Uterus (tissue), 4 donors: ENCODE measurements at places on chromosomes 2 and 18. TPM values are rescaled to one million over a fixed set of nuclear protein-coding genes. Genes with fewer than 3 reads are reported as not detected.
A peak's percentile ranks its signal among the peaks of the same experiment; 100 is the strongest.

Gene GPR155
- total RNA-seq: 6.6 TPM

Gene RIT2
- not detected for total RNA-seq

Gene C18orf63
- not detected for total RNA-seq

Gene TBR1
- total RNA-seq: not detected

Gene FSHR
- not detected for total RNA-seq

Gene LTBP1
- 72.5 TPM for total RNA-seq

Gene SP140
- total RNA-seq: 1.1 TPM

Gene MAB21L4
- not detected for total RNA-seq

Gene CHRNG
- total RNA-seq: not detected

Gene GULP1
- 104 TPM for total RNA-seq

DNA sequence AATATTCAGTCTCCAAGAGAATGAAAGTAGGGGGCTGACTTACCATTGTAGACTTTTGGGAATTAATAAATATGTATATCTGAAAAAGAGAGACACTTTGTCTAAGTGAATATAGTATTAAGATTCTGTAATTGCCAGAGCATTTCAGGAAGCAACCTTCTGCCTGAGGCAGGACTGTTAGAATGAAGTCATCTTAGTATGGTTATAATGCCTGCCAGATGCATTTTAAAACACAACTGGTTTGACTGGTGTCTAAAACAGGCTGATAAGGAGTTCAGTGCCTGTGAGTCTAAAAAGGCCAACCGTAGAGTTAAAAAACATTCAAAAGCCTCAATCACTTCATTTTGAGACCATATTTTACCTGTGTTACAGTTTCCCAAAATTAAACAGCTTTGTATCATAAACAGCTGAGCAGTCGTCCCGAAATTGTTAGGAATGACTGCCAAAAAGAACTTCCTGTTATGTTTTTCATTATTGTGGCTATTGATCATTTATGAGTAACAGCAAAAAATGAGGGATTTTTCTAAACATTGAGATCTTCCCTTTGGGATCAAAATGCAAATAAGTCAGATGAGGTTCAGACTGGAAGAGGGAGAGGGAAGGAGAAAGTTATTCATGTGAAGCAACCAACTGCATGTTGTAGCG, 443.9 kb downstream of the PID1 start:
- DNase-seq: no peak

- DNase-seq: no peak
Measured at GRCh38 chr2:45664635-45665261, 13.3 kb downstream of the PRKCE start.

- DNase-seq: no peak
Measured at GRCh38 chr2:147659051-147659450, 185.8 kb upstream of the ACVR2A start.

GRCh38 chr2:79980816-79981215, 323.7 kb downstream of the LRRTM1 start:
- no peak for DNase-seq

DNA sequence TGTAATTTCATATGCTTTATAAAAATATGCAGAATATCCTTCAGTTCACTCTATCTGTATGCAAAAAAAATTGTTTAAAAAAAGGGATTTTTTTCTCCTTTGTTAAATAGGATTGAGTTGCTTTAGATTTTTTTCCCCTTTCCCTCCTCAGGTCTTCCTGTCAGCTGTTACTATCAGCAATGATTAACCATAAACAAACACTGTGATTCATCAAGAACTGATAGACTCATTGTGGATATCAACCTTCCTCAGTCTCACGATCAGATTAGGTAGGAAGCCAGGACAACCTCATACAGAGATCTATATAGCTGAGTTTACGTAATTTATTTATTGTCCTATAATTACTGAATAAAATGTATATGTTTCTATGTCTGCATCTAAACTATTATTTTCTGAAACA, 2136.2 kb upstream of the CELF4 start:
- DNase-seq: no peak

GRCh38 chr2:161357097-161357496, 48.9 kb downstream of the PSMD14 start:
- DNase-seq: no peak

- DNase-seq: peak; percentile 85
Measured at GRCh38 chr2:18387441-18388206, 172.8 kb downstream of the RDH14 start.

GRCh38 chr2:9837451-9837850, 5.8 kb upstream of the TAF1B start:
- no peak for DNase-seq

DNA sequence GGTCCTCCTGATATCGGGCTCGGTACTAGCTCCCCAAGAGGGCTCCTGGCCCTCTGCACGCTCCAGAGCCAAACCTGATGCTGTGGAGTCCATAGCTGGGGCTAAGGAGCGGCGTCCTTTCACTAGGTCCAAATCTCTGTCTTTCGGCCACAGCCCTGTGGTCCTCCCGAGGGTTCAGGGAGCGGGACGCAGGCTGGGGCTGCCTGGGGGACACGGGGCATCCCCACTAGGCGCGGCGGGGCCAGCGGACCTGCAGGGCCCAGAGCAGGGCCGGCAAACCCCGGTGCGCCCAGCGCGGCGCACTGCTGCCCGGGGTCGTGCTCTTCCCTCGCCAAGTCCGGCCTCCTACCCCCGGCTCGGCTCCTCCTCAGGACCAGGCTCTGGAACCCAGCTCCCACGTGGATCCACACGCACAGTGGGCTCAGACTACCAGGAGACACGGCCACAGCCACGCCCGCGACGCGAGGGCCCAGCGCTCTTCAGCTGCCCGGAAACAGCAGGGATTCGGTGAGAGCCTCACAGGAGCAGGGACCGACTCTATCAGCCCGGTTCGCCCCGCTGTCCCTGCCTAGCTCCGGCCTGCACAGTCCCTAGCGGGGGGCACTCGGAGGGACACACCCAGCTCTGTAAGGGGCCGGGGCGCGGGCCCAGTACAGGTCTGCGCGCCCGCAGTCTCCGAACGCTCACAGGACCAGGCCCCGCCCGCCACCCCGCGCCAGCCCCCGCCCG, 593 bp downstream of the ZNF514 start:
- DNase-seq: peak; percentile 42

- DNase-seq: no peak
Measured at GRCh38 chr2:143940720-143941119, 579.2 kb downstream of the ZEB2 start.

DNA sequence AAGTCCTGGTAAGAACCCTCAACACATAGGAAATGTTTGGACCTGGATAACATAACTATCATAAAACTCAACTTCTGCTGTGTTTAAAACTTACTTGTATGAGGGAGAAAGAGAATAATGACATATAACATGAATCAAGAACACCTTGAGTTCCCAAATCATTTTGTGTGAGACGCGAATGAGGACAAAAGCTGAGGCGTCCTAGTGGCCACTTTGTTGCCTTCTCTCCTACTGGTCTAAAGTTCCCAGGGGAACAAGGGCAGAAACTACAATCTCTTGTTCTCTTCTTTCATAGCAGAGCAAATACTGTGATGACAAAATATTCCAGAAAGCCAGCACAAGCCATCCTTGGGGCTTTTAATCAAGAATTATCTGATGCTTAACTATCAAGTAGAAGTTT, 8.3 kb upstream of the LCT start:
- DNase-seq: no peak

GRCh38 chr2:108315444-108315934, 26.8 kb downstream of the SULT1C2 start:
- no peak for DNase-seq

DNA sequence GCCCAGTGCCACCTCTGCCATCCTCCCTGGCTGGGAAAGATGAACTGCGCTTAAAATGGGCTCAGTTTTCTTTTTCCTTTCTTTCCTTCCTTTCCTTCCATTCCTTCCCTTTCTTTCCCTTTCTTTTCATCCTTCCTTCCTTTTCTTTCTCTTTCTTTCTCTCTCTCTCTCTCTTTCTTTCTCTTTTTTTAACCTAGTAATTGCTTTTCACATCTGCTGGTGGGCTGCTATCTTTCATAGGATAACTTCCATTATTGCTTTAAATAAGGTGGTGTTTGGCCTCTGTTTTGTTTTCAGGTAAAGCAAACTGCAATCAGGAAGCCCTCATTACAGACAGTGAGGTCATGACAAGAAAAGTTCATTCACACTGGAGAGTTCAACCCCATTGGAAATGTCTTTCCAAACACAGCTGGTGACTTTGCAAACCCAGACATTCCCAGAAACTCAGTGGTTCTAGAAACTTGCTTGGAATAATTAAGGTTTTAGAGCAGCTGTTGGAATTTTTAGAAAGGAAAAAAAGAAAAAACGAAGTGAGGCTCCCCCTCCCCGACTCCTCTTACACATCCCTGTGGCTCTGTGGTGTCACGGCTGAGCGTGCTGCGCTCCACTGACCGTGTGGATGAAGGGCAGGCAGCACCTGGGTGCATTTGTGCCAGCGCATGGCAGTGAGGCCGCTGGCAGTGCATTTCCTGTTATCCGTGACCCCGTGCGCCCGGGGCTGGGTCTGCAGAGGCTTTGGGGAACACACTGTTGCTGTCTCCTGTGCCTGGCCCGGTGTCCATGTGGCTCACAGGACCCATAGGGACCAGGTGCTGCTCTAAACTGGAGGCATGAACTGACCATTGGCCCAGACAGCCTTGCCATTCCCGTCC, 76.9 kb downstream of the MBP start:
- DNase-seq: no peak

GRCh38 chr2:69549421-69549820, 94.1 kb downstream of the AAK1 start:
- DNase-seq: no peak

GRCh38 chr2:42787424-42787787, 5.0 kb downstream of the HAAO start:
- DNase-seq: no peak

DNA sequence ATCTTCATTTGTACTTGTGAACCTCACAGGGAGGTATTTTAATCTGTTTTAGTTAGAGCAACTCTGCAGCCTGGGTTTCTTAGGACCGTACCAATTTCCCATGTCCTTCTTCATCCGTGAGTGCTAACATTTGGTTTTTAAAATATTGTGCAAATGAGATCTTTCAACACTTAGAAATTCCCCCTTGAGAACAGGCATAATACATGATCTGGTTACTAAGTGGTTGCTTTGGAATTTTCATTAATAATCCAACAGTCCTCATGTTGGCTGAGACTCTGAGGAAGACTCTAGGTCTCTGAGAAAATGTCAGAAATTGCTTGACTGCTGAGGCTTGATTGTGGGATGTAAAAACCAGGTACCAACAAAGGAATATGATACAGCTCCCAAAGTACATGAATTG, 125.6 kb upstream of the CDCA7 start:
- DNase-seq: no peak

DNA sequence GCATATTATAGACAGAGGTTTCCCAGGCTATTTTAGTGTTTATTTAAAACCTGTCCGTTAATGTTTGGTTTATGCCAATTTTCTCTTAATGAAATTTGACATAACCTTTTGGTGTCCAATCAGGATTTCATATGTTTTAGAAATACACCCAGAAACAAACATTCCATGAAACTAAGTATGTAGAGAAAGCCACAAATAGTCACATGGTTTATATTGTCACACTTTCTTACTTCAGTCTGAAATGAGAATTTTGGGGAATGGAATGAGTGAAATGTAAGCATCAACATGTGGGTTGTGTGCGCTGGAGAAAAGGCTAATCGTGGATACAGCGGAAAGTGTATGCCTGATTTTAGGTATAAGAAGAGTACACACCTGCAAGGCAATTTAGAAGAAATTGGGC, 277.0 kb upstream of the RAB12 start:
- no peak for DNase-seq

DNA sequence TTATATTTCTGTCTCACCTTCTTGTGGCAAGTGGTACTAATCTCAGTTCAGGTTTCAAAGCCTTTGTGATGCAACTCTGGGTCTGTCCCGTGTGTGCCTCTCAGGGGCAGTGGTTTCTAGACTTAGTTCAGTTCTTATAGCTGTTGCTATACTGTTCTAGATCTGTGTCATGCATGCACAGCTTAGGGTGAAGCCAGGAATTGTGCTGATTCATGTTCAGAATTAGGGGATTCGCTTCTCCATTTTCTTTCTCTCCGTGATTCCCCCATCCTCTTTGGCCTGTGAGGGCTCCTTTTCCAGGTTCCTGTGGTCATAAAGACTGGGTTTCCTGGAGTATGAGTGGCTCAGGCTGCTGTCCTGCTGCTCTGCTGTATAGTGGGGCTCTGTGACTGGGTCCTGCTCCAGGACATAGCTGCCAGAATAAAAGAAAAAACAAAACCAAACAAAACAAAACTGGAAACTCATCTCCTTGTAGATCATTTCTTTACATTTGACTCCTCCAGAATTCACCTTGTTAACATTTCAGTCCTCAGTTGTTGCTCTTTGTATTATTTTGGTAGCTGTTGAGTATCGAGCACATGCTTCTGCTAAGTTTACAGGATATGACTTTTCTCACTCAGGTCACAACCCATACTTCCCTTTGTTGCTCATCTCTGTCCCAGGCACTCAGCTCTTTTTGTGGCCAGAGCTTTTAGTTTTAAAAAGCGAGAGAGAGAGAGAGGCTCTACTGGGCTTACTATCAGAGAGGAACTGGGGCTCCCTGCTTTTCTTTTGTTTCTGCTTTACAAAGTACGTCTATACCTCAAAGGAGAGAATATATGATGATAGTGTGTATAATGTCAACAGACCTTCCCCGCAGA, 34.2 kb downstream of the CERS6 start:
- no peak for DNase-seq

GRCh38 chr2:138763971-138764370, 16.2 kb downstream of the NXPH2 start:
- no peak for DNase-seq

DNA sequence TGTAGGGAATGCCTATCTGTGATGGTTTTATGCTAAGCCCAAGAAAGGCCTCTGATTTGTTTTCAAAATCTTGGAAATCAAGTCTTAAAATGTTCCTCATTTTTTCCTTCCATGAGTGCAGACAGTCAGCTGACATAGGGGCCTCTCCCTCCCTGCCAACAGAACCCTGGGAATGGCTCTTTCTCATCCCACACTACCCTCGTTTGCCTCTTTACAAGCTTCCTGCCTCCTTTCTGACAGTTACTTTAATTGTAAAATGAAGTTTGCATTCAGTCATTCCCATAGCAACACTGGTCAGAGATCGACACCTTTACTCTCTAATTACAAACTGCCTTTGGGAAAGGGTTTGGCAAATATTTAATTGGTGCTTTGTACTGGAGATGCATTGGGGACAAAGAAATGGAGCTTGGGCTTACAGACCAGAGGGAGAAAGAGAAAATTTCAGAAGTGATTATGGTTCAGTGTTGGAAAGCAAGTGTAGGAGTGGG, 25.4 kb downstream of the KIF5C start:
- DNase-seq: no peak

- DNase-seq: no peak
Measured at GRCh38 chr2:141767691-141768090, 363.1 kb downstream of the LRP1B start.

DNA sequence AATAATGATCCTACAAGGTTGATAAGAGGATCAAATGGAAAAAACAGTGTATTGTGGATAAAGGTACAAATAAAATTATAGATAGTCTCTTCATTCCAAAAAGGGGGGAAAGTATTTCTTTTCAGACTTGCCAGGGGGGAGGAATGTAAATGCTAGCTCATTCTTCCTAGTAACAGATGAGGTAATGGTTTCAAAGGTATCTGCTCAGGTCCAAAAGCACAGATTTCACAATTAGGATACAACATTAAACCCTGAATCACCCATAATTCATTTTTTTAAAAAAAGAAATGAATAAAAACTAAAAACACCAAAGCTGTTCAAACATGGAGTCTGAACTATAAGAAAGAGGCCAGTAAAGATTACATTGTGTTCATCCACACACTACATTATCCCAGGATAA, 142.0 kb downstream of the ATAD2B start:
- DNase-seq: no peak

- peak; percentile 49 for DNase-seq
Measured at GRCh38 chr2:176187899-176188773, at the start of gene HOXD1. TSS of gene HOXD1 (plus strand) at chr2:176188668. CDS start at chr2:176188802, 134 bp downstream.
